Activated naive CD4-positive, alpha-beta T cell (primary cell): ENCODE measurements at places on chromosomes 12 and 14.

- DNase-seq, result no peak
Measured at GRCh38 chr14:67357186-67357968, 2.2 kb downstream of the ATP6V1D start.

- no peak for DNase-seq
Measured at GRCh38 chr14:71204231-71204630, 297.0 kb downstream of the PCNX1 start.

- DNase-seq, result no peak
Measured at GRCh38 chr12:94235848-94236247, 87.5 kb downstream of the PLXNC1 start.

DNA sequence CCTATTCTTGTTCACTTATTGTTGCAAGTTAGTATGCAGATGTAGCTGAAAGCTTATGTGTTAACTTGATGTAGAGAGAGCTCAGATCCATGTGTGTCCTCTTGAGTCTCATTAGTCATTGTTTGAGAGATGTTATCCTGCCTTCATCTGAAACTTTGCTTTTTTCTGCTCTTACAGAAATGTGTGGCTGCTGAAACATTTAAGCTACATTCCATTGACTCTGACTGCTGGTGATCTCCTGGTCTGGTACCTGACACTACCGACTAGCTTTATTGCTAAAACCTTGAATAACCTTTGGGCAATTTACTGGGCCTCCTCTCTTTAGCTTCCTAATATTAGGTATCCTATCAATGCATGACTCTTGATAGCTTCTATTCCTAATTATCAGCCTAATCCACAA, 705.6 kb upstream of the FOXG1 start:
- no peak for DNase-seq

DNA sequence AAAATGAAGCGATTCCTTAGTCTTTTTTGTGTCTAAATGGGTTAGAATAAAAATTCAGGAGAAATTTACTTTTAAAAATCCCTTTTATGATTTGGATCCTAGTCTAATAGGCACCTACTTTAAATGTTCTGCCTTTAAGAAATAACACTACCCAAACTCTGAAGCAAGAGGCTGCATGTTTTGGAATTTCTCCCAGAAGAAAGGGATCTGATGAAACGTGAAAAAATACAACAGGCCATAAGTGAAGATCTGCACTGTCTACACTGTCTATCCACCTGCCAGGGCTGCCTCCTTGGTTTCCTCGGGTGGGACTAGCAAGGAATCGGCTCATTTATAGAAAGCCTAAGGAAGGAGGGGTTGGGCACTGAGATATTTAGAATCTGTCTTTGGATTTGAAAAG, 22.1 kb downstream of the ACVR1B start:
- DNase-seq, result no peak

GRCh38 chr14:24888532-24888931, 161.4 kb downstream of the STXBP6 start:
- no peak for DNase-seq

GRCh38 chr12:59627582-59627981, 31.8 kb downstream of the SLC16A7 start:
- DNase-seq, result no peak

DNA sequence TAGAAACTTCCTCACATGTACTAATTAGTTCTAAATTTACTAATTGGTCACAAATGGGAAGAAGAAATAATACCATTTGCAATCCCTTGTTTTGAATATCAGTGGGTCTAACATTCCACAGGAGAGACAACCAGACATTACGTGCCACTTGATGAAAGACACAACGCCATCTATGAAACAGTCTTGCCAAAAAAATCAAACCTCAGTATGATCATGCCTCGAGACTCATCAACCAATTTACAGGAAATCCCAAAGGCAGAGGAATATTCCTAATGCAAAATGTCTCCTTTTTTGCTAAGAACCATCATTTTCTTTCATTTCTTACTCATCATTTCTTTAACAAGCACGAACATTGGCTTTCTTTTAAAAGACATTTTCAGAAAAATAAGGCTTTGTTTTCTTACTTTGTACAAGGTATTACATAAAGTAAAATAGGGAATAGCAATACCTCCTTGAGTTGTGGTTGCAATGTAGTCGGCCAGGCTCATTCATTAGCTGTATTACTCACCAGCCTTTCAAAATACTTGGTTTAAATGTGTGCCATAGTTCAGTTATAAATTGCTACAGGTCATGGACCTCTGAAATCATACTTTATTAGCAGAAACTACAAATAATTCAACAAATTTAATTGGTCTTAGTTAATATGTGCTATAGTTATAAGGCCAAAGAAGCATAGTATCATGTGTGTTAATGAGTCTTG, 436.2 kb upstream of the FLRT2 start:
- no peak for DNase-seq

DNA sequence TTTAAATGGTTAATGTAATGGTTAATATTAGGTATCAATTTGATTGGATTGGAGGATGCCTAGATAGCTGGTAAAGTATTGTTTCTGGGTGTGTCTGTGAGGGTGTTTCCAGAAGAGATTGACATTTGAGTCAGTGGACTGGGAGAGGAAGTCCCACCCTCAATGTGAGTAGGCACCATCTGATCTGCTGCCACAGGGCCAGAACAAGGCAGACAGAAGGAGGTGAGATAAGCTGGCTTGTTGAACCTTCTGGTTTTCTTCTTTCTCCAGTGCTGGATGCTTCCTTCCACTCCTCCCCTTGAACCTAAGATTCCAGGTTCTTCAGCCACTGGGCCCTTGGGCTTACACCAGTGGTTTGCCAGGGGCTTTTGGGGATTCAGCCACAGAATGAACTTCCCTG, 756.5 kb upstream of the LRFN5 start:
- DNase-seq, result no peak

DNA sequence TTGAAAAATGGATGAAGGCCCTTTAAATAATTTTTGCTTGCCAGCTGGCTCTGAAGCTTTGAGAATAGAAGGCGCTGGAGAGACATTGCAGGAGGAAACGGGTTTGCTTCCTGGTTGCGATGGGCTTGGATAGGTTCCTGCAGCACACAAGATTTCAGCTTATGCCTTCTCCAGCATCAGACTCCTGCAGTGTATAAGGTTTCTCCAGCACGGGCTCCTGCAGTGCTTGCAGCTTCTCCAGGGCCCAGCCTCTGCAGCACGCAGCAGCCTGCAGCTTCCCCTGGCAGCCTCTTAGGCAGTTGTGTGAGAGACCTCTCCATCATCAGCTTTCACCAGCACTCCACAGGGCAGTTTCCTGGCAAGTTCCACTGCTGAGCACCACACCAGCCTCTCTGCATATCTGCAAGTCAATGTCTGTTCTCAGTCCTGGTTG, 78.7 kb upstream of the ZDHHC17 start:
- DNase-seq, result no peak

DNA sequence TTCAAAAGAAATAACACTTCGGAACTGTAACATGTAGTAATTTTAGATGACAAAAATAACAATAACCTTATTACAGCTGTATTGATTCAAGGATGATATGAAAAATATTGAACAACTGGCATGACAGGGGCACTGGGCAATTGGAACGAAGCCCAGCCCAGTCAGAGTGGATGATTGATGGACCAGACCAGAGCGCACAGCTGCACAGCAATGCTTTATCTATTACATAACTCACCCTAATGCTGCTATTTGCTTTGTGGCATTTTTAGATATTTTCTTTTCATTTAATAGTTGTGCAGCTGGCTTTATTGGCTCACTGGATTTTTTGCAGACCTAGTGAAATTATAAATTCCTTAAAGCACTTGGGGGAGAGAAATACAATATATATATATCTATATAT, 26.9 kb upstream of the FERMT2 start:
- DNase-seq, result no peak

DNA sequence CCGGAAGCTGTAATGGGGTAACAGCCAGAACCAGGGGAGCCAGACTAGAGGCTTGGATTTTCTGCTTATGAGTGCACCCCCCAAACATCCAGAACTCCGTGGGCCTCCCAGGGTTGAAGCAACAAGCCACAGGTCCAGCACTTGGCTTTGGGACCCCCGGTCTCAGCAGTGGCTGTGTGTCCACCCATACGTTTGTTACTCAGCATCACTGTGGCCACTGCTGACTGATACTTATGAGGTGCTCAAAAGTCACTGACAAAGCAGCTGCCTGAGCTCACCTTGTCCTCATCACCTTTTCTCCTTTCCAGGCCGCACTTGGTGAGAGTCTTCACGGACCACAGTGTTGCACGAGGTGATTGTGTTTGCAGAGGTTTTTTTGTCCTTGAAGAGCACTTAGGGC, 145.6 kb upstream of the RFLNA start:
- no peak for DNase-seq

GRCh38 chr12:25020621-25021243, 71.8 kb upstream of the BCAT1 start:
- DNase-seq, result no peak

- no peak for DNase-seq
Measured at GRCh38 chr14:90263748-90264449, 7.5 kb downstream of the PSMC1 start.

- DNase-seq, result no peak
Measured at GRCh38 chr14:24858052-24858451, 191.9 kb downstream of the STXBP6 start.

DNA sequence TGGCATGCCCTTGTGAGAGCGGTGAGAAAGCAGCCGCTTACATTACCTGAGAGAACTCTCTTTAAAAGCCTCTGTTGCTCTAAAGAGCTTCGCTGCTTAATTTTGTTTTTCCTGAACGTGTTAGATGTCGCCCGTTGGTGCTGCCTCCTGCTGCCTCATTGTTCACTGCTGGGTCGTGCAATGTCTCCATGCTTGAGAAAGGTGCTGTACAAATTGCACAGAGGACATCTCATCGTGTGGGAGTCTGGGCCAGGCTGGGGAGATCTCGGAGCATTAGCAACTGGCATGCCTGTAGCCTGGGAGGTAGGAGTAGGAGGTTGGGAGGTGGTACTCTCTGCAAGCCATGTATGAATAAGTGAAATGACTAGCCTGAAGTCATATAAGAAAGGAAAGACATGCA, 686.0 kb downstream of the NOVA1 start:
- DNase-seq, result no peak

GRCh38 chr14:33406766-33407165, 468.1 kb downstream of the NPAS3 start:
- DNase-seq, result no peak

DNA sequence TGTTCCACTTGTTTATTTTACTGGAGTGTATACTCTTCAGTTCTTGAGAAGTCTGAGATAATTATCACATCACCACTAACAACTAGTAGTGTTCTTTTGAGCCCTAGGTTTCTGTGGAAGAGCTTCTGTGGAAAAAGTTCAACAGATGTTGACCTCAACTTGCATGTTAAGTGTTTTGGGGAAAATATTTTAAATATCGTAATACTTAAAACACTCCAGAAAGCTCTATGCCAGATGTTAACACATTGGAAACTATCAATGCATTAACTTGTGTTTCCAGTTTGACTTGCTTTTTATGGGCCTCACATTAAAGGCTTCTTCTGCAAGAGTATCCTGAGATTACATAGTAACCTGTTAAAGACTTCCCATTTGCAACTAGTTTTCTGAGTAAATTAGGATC, 173.1 kb downstream of the DUSP6 start:
- DNase-seq, result no peak

DNA sequence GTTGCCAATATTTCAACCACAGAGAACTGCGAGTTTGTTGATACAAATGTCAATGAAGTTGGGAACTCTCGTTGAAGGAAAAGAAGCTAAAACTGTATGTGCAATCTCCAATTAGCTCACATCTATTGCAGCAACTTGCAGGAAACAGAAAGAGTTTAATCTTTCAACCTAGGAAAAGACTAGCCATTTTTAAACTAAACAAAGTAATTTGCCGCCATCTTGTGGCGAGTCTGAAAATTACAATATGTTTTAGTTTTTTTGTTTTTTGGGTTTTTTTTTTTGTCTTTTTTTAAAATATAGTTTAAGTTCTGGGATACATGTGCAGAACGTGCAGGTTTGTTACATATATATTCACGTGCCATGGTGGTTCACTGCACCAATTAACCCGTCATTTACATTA, 131.2 kb upstream of the FOXG1 start:
- no peak for DNase-seq

- DNase-seq, result no peak
Measured at GRCh38 chr12:2111826-2112225, 59.0 kb downstream of the CACNA1C start.

DNA sequence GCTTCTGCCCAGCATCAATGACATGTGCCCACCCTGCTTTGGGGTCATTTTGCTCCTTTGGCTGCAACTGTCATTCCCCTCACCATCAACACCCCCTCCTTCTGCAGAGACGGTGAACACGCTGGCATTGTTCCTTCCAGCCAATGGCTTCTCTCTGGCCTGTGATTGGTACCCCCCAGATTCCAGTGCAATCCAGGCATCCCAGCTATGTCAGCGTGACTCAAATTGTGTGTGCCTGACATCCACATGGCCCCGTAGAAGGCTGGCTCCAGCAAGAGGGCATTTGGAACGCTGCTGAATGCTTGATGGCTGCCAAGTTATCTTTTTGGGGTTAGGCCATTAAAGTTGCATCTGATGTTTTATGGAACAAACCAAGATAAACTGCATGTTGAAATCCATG, 21.0 kb upstream of the CCND2 start:
- DNase-seq, result no peak

DNA sequence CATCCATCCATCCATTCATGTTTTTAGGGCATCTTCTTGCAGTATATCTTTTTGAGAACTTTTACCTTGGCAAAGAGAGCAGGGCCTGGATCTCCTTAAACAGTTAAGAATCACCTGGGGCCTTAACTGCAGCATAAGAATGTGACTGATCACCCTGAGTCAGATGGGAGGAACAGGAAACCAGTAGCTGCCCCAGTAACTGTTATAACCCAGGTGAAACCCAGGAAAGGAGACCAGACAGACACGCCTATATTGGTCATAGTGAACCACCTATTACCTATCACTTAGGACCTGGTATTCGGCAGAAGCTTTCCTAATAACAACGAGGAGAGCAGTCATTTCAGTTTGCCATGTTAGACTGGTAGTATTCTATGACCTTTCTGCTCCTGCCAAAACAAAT, 43.4 kb upstream of the NR2C1 start:
- no peak for DNase-seq

DNA sequence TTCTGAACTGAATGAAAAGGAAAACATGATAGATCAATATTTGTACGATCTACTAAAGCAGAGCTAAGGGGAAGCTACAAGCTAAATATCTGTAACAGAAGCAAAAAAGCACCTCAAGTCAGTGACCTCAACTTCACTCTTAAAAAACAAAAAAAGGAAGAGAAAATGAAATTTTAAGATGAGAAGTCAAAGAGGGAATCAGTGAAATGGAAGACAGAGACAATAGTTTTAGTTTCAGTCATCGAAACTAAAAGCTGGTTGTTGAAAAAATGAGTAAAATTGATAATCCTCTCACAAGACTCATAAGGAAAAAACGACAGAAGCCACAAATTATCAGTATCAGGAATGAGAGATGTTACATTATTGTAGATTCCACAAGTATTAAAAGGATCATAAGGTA, 11.9 kb upstream of the SLC2A13 start:
- DNase-seq, result no peak
